Bronchial epithelial cell (primary cell): ENCODE measurements at places on chromosomes 4 and X. TPM values are rescaled to one million over a fixed set of nuclear protein-coding genes. Genes with fewer than 3 reads are reported as not detected.

The MAGED4 gene
- total RNA-seq: 0.26 TPM in 1 of 2 replicates, not detected in the other

The AR gene
- total RNA-seq: under 0.01 TPM in 2 replicates

The CXorf49 gene
- total RNA-seq: not detected in 2 replicates

The RIPPLY1 gene
- total RNA-seq: 0.13 TPM in 1 of 2 replicates, not detected in the other

The VSIG1 gene
- total RNA-seq: 0.26 TPM in 2 replicates
